ENCODE measurements at places on chromosomes 3 and 15. TPM values are rescaled to one million over a fixed set of nuclear protein-coding genes. Genes with fewer than 3 reads are reported as not detected.

ELL3 gene
- total RNA-seq: 0.25 TPM

ACP3 gene
- not detected for total RNA-seq

DNA sequence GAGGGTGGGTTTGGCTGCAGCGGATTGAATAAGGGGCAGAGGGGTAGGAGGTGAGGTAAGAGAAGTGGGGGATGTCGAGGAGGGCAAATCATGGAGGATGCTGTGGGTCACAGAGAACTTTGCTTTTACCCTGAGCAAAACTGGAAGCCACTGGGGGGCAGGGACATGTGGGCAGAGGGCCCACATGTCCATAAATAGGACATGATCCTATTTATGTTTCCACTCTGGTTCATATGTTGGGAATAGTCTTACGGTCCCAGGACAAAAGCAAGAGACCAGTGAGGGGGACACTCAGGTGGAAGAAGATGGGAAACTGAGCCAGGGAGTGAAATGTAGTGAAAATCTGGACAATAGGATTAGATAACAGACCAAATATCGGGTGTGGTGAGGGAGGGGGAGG is 85.5 kb upstream of the MRPS22 start:
- H3K27ac ChIP-seq: no peak overlapping the region
- peaks cover 2% of the 10 kb centered on the region for H3K27me3 ChIP-seq
- H3K36me3 ChIP-seq: no peaks in the 10 kb centered on the region
- no peak overlapping the region for H3K4me3 ChIP-seq
- DNase-seq: no peak

GPR62 gene
- not detected for total RNA-seq

- H3K36me3 ChIP-seq: no peaks in the 10 kb centered on the region
- H3K4me3 ChIP-seq: no peak overlapping the region
- no peak overlapping the region for H3K27ac ChIP-seq
- DNase-seq: peak; percentile 53
- H3K4me1 ChIP-seq: no peaks in the 10 kb centered on the region
Measured at GRCh38 chr15:68650901-68651709, 72.3 kb downstream of the CORO2B start.

DNA sequence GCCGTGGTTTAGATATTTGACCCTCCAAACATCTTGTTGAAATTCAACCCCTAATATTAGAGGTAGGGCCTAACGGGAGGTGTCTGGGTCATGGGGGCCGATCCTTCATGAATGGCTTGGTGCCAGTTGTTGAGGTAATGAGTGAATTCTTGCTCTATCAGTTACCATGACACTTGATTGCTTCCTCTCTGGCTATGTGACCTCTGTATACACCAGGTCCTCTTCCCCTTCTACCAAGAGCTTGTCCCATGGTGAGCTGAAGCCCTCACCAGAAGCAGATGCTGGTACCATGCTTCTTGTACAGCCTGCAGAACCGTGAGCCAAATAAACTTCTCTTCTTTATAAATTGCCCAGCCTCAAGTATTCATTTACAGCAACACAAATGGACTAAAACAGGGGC is 41.8 kb upstream of the TIPARP start:
- no peak overlapping the region for H3K4me3 ChIP-seq
- H3K27me3 ChIP-seq: no peaks in the 10 kb centered on the region
- DNase-seq: no peak
- H3K27ac ChIP-seq: no peak overlapping the region
- no peaks in the 10 kb centered on the region for H3K4me1 ChIP-seq
- no peaks in the 10 kb centered on the region for H3K36me3 ChIP-seq

C3orf20 gene
- total RNA-seq: 0.23 TPM

ATG7 gene
- 26.9 TPM for total RNA-seq

DNA sequence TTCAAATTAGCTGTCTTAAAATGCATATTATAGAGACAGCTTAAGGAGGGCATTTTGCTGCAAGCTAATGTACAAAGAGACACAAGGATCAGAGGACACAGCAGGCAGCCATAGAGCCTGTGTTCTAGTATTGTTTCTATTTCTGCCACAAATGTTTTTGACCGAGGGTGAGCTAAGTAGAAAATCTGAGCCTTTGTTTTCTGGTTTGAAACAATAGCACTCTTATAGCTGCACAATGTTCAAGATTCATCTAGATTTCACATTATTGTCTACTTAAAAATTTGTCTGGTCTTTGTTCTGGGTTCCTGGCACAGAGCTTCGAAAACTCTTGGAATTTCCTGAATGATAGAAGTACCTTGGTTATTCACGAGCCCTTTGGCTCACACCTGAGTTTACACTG is 40.0 kb upstream of the TUSC7 start:
- no peak overlapping the region for H3K27ac ChIP-seq
- H3K36me3 ChIP-seq: no peaks in the 10 kb centered on the region
- no peaks in the 10 kb centered on the region for H3K4me1 ChIP-seq
- no peak overlapping the region for H3K4me3 ChIP-seq

CPLX3 gene
- 0.18 TPM for total RNA-seq

GRCh38 chr3:127730171-127730570 is 57.4 kb downstream of the ABTB1 start:
- peaks cover 3% of the 10 kb centered on the region for H3K4me1 ChIP-seq
- peaks cover 25% of the 10 kb centered on the region for H3K27me3 ChIP-seq
- no peak for DNase-seq
- no peak overlapping the region for H3K27ac ChIP-seq
- H3K36me3 ChIP-seq: no peaks in the 10 kb centered on the region
- H3K4me3 ChIP-seq: no peak overlapping the region

SPSB4 gene
- total RNA-seq: not detected

GRCh38 chr3:150302246-150302645 is 105.9 kb upstream of the TSC22D2 start:
- no peaks in the 10 kb centered on the region for H3K36me3 ChIP-seq
- H3K4me1 ChIP-seq: no peaks in the 10 kb centered on the region
- no peak overlapping the region for H3K27ac ChIP-seq
- no peak overlapping the region for H3K4me3 ChIP-seq
- no peak for DNase-seq

DNA sequence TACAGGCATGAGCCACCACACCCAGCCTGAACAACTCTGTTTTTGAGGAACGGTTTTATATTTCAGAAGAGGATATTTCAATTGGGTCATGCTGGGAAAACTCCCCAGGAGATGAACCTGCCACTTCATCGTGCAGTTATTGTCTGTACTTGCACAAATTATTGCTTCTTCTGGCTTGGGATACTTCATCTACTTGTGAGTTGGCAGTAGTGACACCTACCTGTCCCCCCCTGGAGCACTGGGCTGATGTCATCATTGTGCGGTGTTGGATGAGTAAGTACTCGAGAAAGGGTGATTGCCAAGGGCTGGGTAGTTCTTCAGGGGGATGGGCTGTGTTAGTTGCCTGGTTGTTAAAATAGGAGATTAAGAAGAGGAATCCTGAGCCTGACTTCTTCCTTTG is 85.1 kb upstream of the SAMMSON start:
- DNase-seq: no peak
- no peaks in the 10 kb centered on the region for H3K36me3 ChIP-seq
- no peaks in the 10 kb centered on the region for H3K27me3 ChIP-seq
- H3K4me3 ChIP-seq: no peak overlapping the region
- no peaks in the 10 kb centered on the region for H3K4me1 ChIP-seq

DNA sequence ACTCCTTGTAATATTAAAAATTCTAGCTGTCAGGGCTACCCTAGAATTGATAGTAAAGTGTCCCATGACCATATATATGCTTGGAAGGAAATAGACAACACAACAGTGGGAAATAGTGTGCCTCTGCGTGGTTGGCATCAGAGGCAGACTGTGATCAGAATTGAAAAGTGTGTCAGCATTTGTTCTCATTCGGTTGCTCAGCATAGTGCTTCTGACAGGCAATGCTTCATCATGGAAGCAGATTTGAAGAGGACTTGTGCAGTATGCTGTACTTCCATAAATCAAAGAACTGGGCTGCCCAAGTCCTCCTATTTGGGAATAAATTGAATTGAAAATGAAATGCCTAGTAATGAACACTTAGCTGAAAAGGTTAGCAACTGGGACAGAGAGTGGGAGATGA is 435.7 kb downstream of the DIPK2A start:
- no peaks in the 10 kb centered on the region for H3K36me3 ChIP-seq
- no peak overlapping the region for H3K27ac ChIP-seq
- H3K4me3 ChIP-seq: no peak overlapping the region
- DNase-seq: no peak

All from activated CD4-positive, alpha-beta memory T cell treated with anti-CD3 and anti-CD28 coated beads, Interleukin-2, amount 10 ng/mL, durations not matched to agents 7 days and 5 days (primary cell).